CD4-positive, alpha-beta memory T cell (primary cell): ENCODE measurements at places on chromosomes 1 and 21. TPM values are rescaled to one million over a fixed set of nuclear protein-coding genes. Genes with fewer than 3 reads are reported as not detected.

- no peak for DNase-seq
- H3K4me1 ChIP-seq, result no peaks in the 10 kb centered on the region
- H3K36me3 ChIP-seq, result no peaks in the 10 kb centered on the region
- H3K27me3 ChIP-seq, result no peaks in the 10 kb centered on the region
Measured at GRCh38 chr1:31112266-31112935, 46.9 kb upstream of the PUM1 start.

DNA sequence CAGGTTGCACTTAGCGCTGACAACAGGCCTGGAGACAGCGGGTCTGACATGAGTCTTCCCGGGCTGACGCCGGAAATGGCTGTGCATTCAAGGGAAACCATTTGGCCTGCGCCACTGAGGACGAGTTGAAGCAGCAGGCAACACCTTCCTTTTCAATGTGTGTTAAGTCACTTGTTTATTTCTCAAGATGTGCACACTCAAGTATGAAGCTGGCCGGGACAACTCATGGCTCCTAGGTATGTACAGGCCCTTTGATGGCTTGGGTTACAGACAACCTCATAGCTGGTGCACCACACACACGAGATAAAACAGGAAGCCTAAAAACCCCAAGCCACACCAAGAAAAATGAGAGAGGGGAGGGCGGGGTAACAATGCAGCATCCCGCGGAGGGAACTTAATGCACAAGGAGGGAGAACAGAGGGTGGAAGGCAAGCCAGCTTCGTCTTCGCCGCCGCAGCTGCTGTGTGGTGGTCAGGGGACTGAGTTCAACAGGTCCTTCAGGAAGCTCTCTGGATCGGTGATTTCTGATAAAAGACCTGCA, 118.0 kb upstream of the IFFO2 start:
- H3K36me3 ChIP-seq, result peaks cover 35% of the 10 kb centered on the region
- DNase-seq, result peak; percentile 87
- H3K27ac ChIP-seq, result peak overlapping the region; percentile 20

The FAM229A gene
- polyA plus RNA-seq, result not detected

The MCOLN2 gene
- polyA plus RNA-seq, result 11.7 TPM

DNA sequence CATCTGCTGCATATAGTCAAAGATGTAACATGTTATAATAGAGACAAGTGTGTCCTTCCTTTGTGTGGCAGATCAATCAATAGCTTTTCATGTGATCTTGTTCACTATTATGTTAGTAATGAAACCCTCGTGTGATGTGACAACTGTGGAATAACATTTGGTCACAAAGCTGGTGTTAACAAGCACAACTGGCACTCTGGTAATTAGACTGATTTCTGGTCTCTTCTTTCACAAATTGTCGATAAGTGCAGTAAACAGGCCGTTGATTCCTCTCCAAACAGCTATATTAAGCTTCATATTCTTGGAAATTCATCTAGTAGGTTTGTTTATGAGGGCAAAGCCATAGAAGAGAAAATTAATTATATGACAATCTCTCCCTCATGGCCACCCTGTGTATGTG, 616.7 kb upstream of the PTBP2 start:
- H3K4me3 ChIP-seq, result no peak overlapping the region
- no peak overlapping the region for H3K27ac ChIP-seq
- H3K27me3 ChIP-seq, result no peaks in the 10 kb centered on the region
- no peaks in the 10 kb centered on the region for H3K36me3 ChIP-seq

- peak overlapping the region; percentile 76 for H3K27ac ChIP-seq
- H3K36me3 ChIP-seq, result no peaks in the 10 kb centered on the region
- peaks cover 62% of the 10 kb centered on the region for H3K4me1 ChIP-seq
Measured at GRCh38 chr1:26696654-26697430, 1.0 kb downstream of the ARID1A start.

DNA sequence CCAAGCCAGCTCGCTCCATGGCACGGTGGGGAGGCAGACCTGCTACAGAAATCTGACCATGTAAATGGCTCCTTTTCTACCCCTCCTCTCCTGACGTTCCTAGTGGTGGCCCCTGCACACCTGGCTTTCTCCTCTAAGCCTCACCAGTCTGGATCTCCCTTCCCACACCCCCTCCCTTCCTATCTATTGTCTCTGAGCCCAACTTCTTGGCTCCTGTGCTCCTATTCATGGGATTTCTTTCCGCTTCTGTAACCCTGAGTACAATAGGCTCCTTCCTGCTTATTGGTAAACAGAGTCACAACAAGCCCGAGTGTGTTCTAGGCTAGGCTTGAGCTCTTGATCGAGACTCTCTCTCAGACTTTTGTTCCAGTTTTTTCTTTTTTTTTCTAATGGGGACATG, 17.6 kb downstream of the OPTC start:
- H3K36me3 ChIP-seq, result no peaks in the 10 kb centered on the region
- no peak for DNase-seq
- H3K27me3 ChIP-seq, result no peaks in the 10 kb centered on the region
- peaks cover 4% of the 10 kb centered on the region for H3K4me1 ChIP-seq
- H3K27ac ChIP-seq, result no peak overlapping the region

DNA sequence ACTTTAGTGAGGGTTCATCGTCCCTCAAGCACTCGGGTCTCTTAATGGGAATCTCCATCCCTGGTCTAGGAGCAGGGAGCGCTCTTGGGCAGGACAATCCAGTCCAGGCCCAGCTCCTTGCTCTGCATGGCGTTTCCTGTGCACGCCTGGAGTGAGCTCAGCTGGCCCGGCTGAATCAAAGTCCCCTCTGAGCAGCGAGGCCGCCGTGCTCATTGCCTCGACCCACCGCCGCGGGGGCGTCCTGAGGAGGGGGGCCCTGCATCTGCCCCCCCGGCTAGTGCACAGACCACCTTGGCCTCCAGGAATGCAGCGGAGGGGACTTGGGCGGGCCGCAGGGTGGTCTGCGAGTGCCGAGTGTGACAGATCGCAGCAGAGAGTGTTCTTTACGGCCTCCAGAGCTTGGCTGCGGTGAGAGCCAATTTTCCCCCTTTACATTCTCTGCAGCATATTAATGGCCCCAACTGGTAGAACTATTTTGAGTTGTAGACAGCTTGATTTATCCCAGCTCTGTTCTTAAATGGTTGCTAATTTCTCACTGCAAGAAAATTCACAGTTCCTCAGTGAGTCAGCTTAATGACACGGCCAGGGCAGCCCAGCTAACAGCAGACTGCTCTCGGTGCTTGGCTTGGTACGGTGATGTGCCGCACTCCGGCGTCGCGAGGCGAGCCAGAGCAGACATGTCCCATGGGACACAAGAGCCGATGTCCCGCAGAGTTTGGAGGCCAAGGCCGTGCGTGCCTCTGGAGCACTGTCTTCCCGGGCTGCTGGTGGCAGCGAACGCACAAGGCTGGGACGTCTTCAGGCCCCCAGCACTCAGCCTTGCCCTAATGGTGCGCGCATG, 39.8 kb downstream of the SNAP47 start:
- no peak overlapping the region for H3K27ac ChIP-seq
- no peaks in the 10 kb centered on the region for H3K27me3 ChIP-seq
- H3K36me3 ChIP-seq, result no peaks in the 10 kb centered on the region
- H3K4me1 ChIP-seq, result peaks cover 25% of the 10 kb centered on the region

DNA sequence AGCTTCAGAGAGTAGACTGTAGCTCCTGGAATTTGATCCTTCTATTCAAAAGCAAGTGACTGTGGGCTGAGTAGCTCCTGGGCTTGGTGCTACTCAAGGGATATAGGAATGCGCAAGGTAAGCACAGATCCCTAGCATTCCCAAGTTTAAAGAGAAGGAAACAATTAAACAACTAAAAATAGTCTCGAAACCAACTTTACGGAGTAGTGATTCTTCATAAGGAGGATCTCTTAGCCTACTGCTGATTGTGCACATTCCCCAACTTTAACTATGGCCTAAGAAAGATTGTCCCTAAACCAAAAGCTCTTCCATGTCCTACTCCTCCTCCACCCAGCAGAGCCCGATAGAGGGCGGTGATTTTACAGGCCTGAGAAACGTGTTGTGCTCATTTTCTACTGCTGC, 226.5 kb upstream of the CAMK1G start:
- no peak overlapping the region for H3K4me3 ChIP-seq
- H3K27ac ChIP-seq, result no peak overlapping the region
- no peaks in the 10 kb centered on the region for H3K36me3 ChIP-seq
- no peaks in the 10 kb centered on the region for H3K4me1 ChIP-seq

DNA sequence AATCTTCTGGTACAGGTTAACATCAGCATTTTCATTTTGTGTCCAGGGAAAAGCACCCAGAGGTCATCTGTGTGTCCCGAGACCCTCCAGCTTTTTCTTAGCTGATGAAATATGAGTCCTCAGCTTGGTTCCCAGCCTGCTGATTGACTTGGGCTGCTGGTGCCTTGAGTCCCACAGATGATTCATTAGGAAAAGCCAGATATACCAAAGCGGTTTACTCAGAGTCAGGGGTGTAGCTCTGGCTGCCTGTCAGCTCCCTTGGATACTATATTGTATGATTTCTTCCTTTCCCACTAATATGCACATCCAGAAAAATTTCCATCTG, 43.7 kb upstream of the MAB21L3 start:
- no peak overlapping the region for H3K27ac ChIP-seq
- no peaks in the 10 kb centered on the region for H3K4me1 ChIP-seq
- H3K4me3 ChIP-seq, result no peak overlapping the region
- no peaks in the 10 kb centered on the region for H3K27me3 ChIP-seq

The OR6K3 gene
- not detected for polyA plus RNA-seq

GRCh38 chr1:25529518-25530185, 13.8 kb upstream of the LDLRAP1 start:
- H3K4me3 ChIP-seq, result no peak overlapping the region
- no peaks in the 10 kb centered on the region for H3K4me1 ChIP-seq
- H3K36me3 ChIP-seq, result no peaks in the 10 kb centered on the region

GRCh38 chr1:229452956-229453801, 19.3 kb upstream of the ACTA1 start:
- no peak for DNase-seq
- no peak overlapping the region for H3K27ac ChIP-seq
- peaks cover 26% of the 10 kb centered on the region for H3K36me3 ChIP-seq
- H3K4me3 ChIP-seq, result no peak overlapping the region
- H3K27me3 ChIP-seq, result no peaks in the 10 kb centered on the region

- no peaks in the 10 kb centered on the region for H3K36me3 ChIP-seq
- no peak for DNase-seq
- H3K27ac ChIP-seq, result no peak overlapping the region
Measured at GRCh38 chr1:78304761-78305160, 186.0 kb upstream of the PTGFR start.

- H3K27ac ChIP-seq, result no peak overlapping the region
- no peaks in the 10 kb centered on the region for H3K36me3 ChIP-seq
- H3K4me1 ChIP-seq, result no peaks in the 10 kb centered on the region
- H3K4me3 ChIP-seq, result no peak overlapping the region
- no peak for DNase-seq
Measured at GRCh38 chr1:66578841-66579240, 44.9 kb downstream of the SGIP1 start.

DNA sequence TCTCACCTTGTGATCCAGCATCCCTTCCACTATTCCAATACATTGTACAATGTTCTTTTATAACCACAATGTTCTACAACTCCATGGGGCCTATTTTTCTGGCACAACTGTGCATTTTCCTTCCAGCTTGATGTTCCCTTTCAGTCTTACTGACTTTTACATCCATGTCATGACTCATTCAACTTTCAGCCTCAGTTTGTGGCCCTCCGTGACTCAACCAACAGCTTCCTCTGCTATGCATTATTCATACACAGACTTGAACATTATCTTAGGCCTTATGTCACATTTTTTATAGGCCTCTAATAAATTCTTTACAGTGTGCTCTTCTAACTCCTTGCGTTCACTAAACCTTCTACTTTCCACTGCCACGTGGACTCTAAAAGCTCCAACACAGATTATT, 119.4 kb upstream of the PRMT6 start:
- no peaks in the 10 kb centered on the region for H3K27me3 ChIP-seq
- H3K4me3 ChIP-seq, result no peak overlapping the region
- H3K4me1 ChIP-seq, result no peaks in the 10 kb centered on the region
- no peak overlapping the region for H3K27ac ChIP-seq
- DNase-seq, result no peak

DNA sequence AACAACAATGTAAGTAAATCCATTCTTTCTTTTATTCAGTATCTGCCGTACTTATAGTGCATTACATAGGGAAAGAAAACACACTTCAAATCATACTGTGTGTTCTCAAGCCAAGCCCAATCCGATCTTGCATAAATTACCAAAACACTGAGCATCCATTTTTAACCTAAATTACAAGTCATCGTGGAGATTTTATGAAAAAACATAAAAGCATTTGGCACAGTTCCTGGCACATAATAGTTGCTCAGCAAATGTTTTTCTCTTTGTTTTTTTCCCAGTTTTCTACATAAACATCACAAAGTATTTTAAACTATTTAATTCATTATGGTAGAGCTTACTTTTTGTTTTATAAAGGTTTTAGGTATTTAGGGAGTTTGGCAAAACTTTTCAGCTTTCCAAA, 48.1 kb upstream of the LRRC8C start:
- H3K27me3 ChIP-seq, result no peaks in the 10 kb centered on the region
- H3K4me1 ChIP-seq, result no peaks in the 10 kb centered on the region
- no peak overlapping the region for H3K27ac ChIP-seq
- no peak for DNase-seq

The ATP5IF1 gene
- 383 TPM for polyA plus RNA-seq

DNA sequence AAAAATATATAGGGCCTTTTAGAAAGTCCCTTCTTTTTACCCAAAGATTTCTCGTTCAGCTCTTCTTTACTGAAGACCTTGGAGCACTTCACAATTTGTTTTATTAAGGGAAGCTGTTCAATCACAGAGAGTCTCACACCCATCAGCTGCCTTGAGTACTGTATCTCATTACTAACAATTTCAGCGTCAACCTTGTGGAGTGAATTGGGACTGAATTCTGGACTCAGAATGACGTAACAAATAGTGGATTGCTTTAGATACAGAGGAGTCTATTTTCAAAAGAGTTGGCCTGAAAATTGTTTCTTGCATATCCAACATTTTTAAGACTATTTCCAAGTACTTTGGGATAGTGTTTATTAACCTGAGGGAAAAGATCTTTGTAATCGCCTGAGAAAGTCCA, 7.9 kb downstream of the MAP10 start:
- H3K4me3 ChIP-seq, result no peak overlapping the region
- H3K4me1 ChIP-seq, result no peaks in the 10 kb centered on the region
- H3K36me3 ChIP-seq, result no peaks in the 10 kb centered on the region
- no peak overlapping the region for H3K27ac ChIP-seq
- no peaks in the 10 kb centered on the region for H3K27me3 ChIP-seq

GRCh38 chr1:40876891-40877290, 14.7 kb upstream of the CITED4 start:
- H3K4me1 ChIP-seq, result peaks cover 31% of the 10 kb centered on the region
- no peaks in the 10 kb centered on the region for H3K36me3 ChIP-seq
- no peak for DNase-seq
- no peaks in the 10 kb centered on the region for H3K27me3 ChIP-seq

- H3K4me3 ChIP-seq, result no peak overlapping the region
- no peak overlapping the region for H3K27ac ChIP-seq
- no peaks in the 10 kb centered on the region for H3K4me1 ChIP-seq
- H3K27me3 ChIP-seq, result no peaks in the 10 kb centered on the region
- H3K36me3 ChIP-seq, result no peaks in the 10 kb centered on the region
Measured at GRCh38 chr1:43870306-43870705, 63.3 kb upstream of the ARTN start.
